Activated naive CD8-positive, alpha-beta T cell treated with anti-CD3 and anti-CD28 coated beads, Interleukin-2, amount 50 U/mL, for 24 hours (primary cell): ENCODE measurements at places on chromosomes 7 and 10.

- H3K4me1 ChIP-seq, result peaks cover 36% of the 10 kb centered on the region
- no peaks in the 10 kb centered on the region for H3K27me3 ChIP-seq
- H3K27ac ChIP-seq, result peak overlapping the region; percentile 82
These were observed 6.1 kb upstream of the VCL start for GRCh38 chr10:73991884-73992245.

DNA sequence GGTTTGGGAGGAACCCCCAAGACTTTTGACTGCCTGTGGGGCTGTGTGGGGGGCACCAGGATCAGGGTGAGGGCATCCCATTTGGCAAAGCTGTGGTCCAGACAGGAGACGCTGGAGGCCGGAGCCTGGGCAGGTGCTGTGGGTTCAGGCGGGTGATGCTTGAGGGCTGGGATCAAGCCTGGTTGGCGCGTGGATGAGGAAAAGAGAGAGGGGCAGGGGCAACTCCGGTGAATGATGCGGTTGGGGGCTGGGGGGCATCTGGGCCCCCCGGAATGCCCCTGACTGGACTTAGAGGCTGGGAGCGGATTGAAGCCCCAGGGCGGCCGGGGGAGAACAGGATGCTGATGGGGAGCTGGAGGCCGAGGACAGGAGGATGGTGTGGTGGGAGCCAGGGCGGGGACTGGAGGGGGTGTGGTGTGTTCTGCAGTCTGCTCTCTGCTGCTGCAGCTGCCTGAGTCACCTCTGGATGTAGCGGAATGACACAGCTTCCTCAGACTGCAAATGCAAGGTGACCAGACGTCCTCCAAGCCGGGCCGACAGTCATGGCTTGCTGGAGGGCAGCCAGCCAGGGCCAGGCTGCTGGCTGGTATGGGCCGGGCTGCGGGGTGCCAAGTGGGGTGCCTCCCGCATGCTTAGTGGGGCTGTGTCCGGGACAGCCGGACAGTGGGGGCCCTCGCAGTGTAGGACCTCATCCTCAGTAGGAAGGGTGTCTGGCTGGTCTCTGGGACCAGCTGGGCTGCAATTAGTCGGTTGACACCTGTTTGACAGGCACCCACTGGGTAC, 3.2 kb downstream of the MAFK start:
- H3K27ac ChIP-seq, result peak overlapping the region; percentile 94
- H3K4me3 ChIP-seq, result peak overlapping the region; percentile 87
- H3K4me1 ChIP-seq, result peaks cover 34% of the 10 kb centered on the region

DNA sequence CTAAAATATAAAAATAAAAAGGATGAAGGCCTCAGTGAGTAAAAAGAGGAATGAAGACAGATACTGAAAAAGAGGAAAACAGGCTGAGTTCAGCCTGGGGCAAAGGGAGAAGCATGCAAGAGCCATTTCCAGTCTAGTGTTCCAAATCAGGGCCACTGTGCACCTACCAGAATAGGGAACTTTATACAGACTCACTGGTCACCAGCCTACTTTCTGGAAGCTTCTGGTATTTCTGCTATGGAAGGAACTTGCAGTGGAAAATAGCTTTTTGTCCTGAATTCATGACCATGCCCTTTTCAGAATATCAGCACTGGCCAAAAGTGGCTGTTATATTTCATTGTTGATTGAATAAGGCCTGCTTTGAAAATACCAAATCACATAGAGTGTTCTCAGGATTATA, 28.8 kb downstream of the ABRAXAS2 start:
- no peak overlapping the region for H3K27ac ChIP-seq
- peaks cover 39% of the 10 kb centered on the region for H3K36me3 ChIP-seq
- no peaks in the 10 kb centered on the region for H3K27me3 ChIP-seq
- H3K4me3 ChIP-seq, result no peak overlapping the region
- no peaks in the 10 kb centered on the region for H3K4me1 ChIP-seq

GRCh38 chr10:44292390-44293002, 92.4 kb downstream of the CXCL12 start:
- H3K27ac ChIP-seq, result no peak overlapping the region
- H3K27me3 ChIP-seq, result peaks cover 16% of the 10 kb centered on the region
- no peaks in the 10 kb centered on the region for H3K36me3 ChIP-seq
- no peaks in the 10 kb centered on the region for H3K4me1 ChIP-seq
- DNase-seq, result no peak

DNA sequence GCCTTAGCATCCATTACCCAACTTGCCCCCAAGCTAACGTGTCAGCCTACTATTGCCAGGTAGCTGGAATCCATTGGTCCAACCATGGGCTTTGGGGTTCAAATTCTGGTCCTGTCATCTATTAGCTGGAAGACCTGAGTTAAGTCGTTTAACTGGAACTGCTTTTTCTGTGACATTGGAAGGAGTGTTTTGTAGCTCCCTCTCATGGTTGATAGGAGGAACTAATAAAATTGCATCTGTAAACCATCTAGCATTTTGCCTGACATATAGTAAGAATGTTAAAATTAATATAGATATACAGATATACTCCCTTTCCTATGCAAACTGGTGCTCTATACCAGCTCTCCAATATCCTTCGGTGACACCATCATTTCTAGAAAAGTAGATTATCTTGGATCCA, 23.8 kb upstream of the SLF2 start:
- DNase-seq, result no peak
- H3K27me3 ChIP-seq, result peaks cover 14% of the 10 kb centered on the region
- H3K4me1 ChIP-seq, result no peaks in the 10 kb centered on the region
- no peak overlapping the region for H3K27ac ChIP-seq

DNA sequence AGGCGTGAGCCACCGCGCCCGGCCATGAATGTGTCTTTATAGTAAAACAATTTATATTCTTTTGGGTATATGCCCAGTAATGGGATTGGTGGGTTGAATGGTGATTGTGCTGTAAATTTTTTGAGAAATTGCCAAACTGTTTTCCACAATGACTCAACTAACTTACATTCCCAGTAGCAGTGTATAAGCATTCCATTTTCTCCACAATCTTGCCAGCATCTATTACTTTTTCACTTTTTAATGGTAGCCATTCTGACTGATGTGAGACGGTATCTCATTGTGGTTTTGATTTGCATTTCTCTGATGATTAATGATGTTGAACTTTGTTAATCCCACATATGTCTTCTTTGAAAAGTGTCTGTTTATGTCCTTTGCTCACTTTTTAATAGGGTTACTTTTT, 1187.9 kb downstream of the XPNPEP1 start:
- no peak overlapping the region for H3K4me3 ChIP-seq
- no peaks in the 10 kb centered on the region for H3K36me3 ChIP-seq
- no peaks in the 10 kb centered on the region for H3K27me3 ChIP-seq
- DNase-seq, result no peak
- no peak overlapping the region for H3K27ac ChIP-seq

GRCh38 chr10:77079592-77080300, 557.9 kb downstream of the KCNMA1 start:
- H3K36me3 ChIP-seq, result no peaks in the 10 kb centered on the region
- no peaks in the 10 kb centered on the region for H3K4me1 ChIP-seq
- H3K4me3 ChIP-seq, result no peak overlapping the region
- H3K27ac ChIP-seq, result no peak overlapping the region
- DNase-seq, result no peak
- peaks cover 2% of the 10 kb centered on the region for H3K27me3 ChIP-seq

DNA sequence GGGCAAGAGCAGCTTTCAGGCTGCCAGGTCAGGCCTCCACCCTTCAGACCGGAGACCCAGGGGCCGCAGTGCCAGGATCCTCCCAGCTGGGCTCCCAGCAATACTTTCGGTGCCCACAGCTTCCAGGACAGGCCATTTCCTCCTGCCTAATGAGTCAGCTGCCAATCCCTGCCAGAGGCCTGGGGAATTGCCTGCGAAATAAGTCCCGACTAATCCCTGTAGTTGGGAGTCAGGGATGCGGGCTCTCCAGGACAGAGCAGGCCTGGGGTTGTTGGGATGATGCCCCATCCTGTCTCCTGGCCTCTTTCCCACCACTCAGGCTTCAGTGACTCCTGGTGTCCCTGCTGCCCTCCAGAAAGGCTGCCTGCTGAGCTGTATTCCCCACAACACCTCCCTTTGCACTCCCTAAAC, 143.5 kb upstream of the UNC5B start:
- H3K4me1 ChIP-seq, result no peaks in the 10 kb centered on the region
- no peak for DNase-seq
- no peaks in the 10 kb centered on the region for H3K27me3 ChIP-seq
- H3K4me3 ChIP-seq, result no peak overlapping the region
- H3K36me3 ChIP-seq, result no peaks in the 10 kb centered on the region
- no peak overlapping the region for H3K27ac ChIP-seq
